ENCODE measurements at places on chromosomes 12 and 14.

GRCh38 chr12:95815632-95816212, 25.2 kb upstream of the NTN4 start:
- no peak for DNase-seq

DNA sequence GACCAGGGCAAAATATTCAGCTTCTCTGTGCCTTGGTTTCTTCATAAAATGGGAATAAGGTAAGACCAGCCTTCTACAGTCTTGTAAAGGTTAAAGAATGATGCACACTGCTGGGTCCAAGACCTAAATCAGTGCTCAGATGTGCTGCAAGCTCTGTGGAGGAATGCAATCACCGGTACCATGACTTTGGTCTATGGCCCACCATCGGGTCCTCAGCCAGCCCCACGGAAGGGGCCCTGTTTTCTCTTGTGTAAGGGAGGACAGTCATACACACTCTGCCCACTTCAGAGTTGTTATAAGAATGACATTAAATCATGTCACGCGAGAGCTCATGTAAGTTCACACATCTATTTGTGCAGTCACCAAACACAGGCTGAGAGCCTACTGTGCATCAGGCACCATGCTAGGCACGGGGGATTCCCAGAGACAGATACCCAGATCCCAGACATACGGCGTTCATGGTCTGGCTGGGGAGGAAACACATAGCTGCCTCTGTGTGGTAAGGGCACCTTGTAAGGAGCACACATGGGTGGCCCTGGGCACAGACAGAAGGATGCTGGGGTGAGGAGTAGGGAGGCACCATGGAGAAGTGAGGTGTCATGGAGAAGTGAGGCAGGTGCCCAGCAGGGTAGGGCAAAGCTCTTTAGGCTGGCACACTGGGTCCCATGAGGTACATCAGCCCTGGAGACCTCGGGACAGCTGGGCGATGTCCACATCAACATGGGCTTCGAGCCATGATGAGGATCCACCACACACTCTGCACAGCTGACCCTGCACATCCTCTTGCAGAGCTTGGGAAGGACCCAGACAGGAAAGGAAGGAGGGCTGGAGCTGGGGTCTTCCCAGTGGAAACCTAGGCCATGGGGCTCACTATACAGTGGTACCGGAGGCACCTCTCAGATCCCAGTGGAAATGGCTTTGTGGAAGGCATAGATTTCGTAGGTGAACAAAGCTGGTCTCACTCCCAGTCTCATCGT, 190.4 kb upstream of the DIO3 start:
- DNase-seq: no peak

- no peak for DNase-seq
These were observed 69.4 kb upstream of the RHOJ start for GRCh38 chr14:63134801-63135200.

- no peak for DNase-seq
These were observed at the start of gene COL2A1 for GRCh38 chr12:48004053-48004941. TSS of gene COL2A1 (minus strand) at chr12:48004476. CDS start at chr12:48004321, 155 bp downstream.

- DNase-seq: no peak
These were observed 1.2 kb downstream of the SLC35F4 start for GRCh38 chr14:57864659-57865058.
